MV-4-11 (cell line): ENCODE measurements at places on chromosomes 1 and 21.

DNA sequence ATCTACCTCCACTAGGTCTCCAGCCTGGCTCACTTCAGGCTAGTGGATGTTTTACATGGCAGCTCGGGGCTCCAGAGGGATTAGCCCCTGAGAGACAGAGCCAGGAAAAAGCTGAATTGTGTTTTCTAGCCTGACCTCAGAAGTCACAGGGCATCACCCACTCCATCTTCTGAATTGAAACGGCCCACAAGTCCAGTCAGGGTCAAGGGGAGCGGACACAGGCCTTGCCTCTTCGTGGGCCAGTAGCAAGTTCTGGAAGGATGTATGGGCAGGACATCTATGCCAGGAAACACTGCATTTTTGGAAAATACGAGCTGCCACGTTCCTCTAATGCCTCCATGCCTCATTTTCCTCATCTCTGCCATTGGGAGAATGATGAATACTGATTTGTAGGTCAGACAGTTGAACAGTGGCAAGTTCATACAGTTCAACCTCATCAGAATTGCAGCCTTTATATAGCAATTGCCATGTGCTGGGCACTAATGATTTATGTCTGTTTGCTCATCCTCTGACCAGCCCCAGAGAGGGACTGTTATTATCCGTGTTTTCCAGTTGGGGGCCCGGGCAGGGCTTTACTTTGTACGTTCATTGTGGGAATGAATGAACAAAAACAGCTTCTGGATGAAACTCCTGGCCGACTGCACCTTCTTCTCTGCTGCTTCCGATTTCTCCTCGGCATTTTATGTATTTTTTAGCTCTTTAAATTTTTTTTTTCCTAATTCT, 23.2 kb upstream of the PCBP3 start:
- DNase-seq: no peak

- DNase-seq: no peak
Observed at GRCh38 chr21:43925609-43926008, 60.6 kb downstream of the AGPAT3 start.

GRCh38 chr1:192669174-192669573, 33.2 kb downstream of the RGS13 start:
- no peak for DNase-seq

DNA sequence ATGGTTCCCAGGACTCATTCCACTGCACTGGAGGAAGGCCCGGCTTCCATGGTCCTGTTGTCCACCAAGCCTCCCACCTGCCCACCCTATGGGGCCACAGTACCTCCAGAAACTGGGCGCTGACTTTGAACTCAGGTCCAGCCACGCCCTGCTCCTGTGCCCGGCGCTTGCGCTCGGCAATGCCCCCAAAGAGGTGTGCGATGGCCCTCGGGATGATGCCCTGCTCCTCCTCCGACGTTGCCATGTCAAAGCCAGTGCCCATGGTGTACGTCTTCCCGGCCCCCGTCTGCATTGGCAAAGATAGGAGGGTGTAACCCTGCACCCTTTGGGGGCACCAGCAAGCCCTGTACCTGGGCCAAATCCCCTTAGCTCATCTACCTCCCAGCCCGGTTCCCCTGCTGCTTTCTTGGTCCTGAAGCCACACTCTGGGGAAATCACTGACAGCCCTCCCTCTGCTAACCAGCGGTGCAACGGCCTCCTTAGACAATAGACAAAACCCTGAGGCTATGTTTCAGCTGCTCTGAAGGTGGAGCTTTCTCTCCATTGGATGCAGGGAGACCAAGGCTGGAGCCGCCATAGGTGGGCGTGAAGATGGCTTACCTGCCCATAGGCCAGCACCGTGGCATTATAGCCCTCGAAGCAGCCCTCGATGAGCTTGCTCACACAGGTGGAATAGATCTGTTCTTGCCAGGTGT, 14.7 kb downstream of the KIF21B start:
- no peak for DNase-seq

DNA sequence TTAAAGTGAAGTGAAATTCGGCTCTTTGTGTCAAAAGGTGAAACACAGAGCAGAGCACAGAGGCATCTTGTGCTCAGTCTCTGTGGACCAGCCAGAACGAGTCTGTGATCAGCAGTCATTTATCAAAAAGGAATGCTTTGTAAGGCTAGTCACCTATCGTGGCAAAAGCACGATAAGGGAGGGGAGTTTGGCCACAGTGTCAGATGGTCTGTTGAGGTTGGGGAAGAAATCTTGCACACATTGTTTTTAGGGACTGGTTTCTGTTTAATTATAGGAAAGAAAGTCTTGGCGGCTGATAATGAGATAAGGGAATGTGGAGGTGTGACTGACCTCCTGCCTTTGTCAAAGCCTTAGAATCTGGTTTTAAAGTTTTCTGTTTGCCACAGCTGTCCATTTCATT, 58.2 kb upstream of the KIAA1614 start:
- DNase-seq: no peak

DNA sequence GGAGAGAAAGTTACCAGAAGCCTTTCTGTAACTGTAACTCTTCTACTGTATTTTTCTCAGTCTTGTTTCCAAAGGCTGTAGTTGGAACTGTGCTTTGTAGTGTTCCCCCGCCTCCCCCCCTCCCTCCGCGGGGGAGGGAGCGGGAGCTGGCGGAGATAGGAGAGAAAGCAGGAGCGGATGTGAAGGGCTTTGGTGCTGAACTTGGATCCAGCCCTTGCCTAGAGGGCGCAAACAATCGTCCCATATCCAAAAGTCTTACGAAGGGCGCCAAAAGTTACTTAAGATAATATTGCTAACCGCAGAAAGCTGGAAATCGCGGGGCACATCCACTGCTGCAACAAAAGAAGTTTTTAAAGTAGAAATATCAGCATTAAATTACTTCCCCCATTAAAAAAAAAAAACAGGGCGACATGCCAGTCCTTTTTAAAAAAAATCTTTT, 2.4 kb upstream of the NFIA start:
- DNase-seq: peak; percentile 26
